ENCODE measurements at places on chromosomes 7 and 10. TPM values are rescaled to one million over a fixed set of nuclear protein-coding genes. Genes with fewer than 3 reads are reported as not detected.

Gene UTF1
- not detected for total RNA-seq

Gene METTL2B
- total RNA-seq: 22.6 TPM

Gene CRTAC1
- total RNA-seq: 4.6 TPM

Gene PTF1A
- total RNA-seq: not detected

Gene MMD2
- total RNA-seq: not detected

Gene PKD2L1
- total RNA-seq: not detected

Gene EMX2
- not detected for total RNA-seq

Gene NYAP1
- 2.1 TPM for total RNA-seq

Gene FOXK1
- 21.2 TPM for total RNA-seq

Gene PRLHR
- not detected for total RNA-seq

Gene DOCK1
- total RNA-seq: 69.3 TPM

Gene PRKCQ
- total RNA-seq: 0.39 TPM

Gene NAT16
- not detected for total RNA-seq

Gene THSD7A
- 15.8 TPM for total RNA-seq

Gene POU6F2
- not detected for total RNA-seq

Gene EPHA1
- under 0.01 TPM for total RNA-seq

Gene HHEX
- 36.8 TPM for total RNA-seq

Gene SHOC2
- 39.2 TPM for total RNA-seq

Gene PPP1R3A
- not detected for total RNA-seq

Gene SEMA4G
- 1.5 TPM for total RNA-seq

Gene TMEM178B
- total RNA-seq: under 0.01 TPM

Gene PGAM2
- total RNA-seq: not detected

Gene PNLIPRP2
- total RNA-seq: not detected

Gene SPAM1
- not detected for total RNA-seq

Gene ITGA8
- 1.2 TPM for total RNA-seq

Gene TRPV5
- not detected for total RNA-seq

Gene SPRN
- not detected for total RNA-seq

Gene NEUROD6
- total RNA-seq: not detected

Gene SH2D4B
- total RNA-seq: under 0.01 TPM

Gene NPC1L1
- total RNA-seq: not detected

Gene CHST12
- 4.1 TPM for total RNA-seq

Gene PNLIP
- not detected for total RNA-seq

Gene UBE2D1
- total RNA-seq: 5.9 TPM

Gene WDR86
- not detected for total RNA-seq

Gene GOT1
- total RNA-seq: 22.3 TPM

Gene LRRC18
- not detected for total RNA-seq

Gene SVOPL
- total RNA-seq: not detected

Gene KNDC1
- not detected for total RNA-seq

Gene RBM48
- total RNA-seq: 9.2 TPM

Gene AKR1E2
- 16.6 TPM for total RNA-seq

Gene C7orf33
- not detected for total RNA-seq

Gene KLHL7
- 17.7 TPM for total RNA-seq

Gene MET
- total RNA-seq: 43.0 TPM

Gene ECHDC3
- 16.7 TPM for total RNA-seq

Gene CDNF
- total RNA-seq: 0.38 TPM

Gene PRPS1L1
- not detected for total RNA-seq

Gene NRP1
- total RNA-seq: 65.0 TPM

Gene RGS10
- total RNA-seq: 2.3 TPM

All from dermis microvascular lymphatic vessel endothelial cell (primary cell).